Hair follicle dermal papilla cell (primary cell): ENCODE measurements at places on chromosomes 16 and 17. TPM values are rescaled to one million over a fixed set of nuclear protein-coding genes. Genes with fewer than 3 reads are reported as not detected.

SLC12A3 gene
- total RNA-seq = not detected in 2 replicates

OSBPL7 gene
- total RNA-seq = 6.8 and 10.4 TPM in 2 replicates

KCNH4 gene
- under 0.01 TPM in 1 of 2 replicates, not detected in the other for total RNA-seq

PRSS33 gene
- not detected in 2 replicates for total RNA-seq

CHST4 gene
- not detected in 2 replicates for total RNA-seq

TMEM231 gene
- total RNA-seq = 15.3 and 16.2 TPM in 2 replicates

PRKCB gene
- total RNA-seq = under 0.01 TPM in 1 of 2 replicates, not detected in the other

TBC1D28 gene
- total RNA-seq = not detected in 2 replicates

RASD1 gene
- total RNA-seq = 1.9 and 2.6 TPM in 2 replicates

KRT28 gene
- not detected in 2 replicates for total RNA-seq

CCNF gene
- total RNA-seq = 6.0 and 6.7 TPM in 2 replicates
